ENCODE measurements at places on chromosomes 1 and 21.
A peak's percentile ranks its signal among the peaks of the same experiment; 100 is the strongest.

DNA sequence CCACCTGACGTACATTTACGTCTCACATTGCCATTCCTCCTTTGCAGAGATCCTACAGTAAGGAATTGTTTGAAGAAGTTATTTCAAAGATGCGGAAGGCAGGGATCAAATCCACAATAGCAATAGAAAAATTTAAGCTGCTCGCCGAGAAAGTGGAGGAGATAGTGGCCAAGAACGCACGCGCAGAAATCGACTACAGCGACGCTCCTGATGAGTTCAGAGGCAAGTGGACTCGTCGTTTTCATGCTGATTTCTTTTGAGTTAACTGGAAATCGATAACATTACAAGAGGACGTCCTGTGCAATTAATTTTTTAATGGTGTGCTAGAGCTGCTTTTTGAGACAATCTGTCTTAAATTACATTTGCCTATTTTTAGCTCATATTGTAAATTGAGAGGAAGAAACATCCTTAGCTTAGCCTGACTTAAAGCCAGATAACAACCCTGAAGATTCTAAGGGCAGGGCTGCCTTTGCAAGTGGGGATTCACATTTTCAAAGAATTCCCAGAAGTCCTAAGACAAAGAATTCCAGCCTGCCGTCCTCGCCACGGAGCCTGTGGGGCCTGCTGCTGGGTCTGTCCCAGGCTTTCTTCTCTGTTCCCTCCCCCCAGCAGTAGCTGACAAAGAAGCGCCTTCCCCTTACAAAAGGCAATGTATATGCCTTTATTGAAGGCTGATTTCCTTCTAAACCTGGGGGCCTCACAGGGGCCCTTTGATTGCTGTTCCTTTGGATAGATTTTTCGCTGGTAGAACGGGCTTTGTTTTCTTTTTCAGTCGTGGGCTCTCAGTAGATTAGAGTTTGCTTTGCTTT is 31.6 kb upstream of the KIF1B start:
- DNase-seq = no peak

DNA sequence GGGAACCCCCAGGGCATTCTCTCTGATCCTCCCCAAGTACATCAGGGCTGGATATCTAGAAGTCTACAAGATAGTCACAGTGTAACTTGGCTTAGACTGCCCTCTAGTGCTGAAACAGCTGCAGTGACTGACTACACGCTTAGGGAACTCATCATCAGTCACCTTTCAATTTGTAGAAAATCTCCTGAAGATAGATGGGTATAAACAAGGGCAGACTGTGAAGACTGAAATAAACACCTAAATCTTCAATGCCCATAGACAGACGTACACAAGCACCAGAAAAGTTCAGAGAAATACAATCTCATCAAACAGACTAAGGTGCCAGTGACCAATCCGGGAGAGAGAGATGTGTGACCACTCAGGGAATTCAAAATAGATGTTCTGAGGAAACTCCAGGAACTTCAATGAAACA is 46.6 kb downstream of the PACC1 start:
- peak; percentile 54 for DNase-seq

DNA sequence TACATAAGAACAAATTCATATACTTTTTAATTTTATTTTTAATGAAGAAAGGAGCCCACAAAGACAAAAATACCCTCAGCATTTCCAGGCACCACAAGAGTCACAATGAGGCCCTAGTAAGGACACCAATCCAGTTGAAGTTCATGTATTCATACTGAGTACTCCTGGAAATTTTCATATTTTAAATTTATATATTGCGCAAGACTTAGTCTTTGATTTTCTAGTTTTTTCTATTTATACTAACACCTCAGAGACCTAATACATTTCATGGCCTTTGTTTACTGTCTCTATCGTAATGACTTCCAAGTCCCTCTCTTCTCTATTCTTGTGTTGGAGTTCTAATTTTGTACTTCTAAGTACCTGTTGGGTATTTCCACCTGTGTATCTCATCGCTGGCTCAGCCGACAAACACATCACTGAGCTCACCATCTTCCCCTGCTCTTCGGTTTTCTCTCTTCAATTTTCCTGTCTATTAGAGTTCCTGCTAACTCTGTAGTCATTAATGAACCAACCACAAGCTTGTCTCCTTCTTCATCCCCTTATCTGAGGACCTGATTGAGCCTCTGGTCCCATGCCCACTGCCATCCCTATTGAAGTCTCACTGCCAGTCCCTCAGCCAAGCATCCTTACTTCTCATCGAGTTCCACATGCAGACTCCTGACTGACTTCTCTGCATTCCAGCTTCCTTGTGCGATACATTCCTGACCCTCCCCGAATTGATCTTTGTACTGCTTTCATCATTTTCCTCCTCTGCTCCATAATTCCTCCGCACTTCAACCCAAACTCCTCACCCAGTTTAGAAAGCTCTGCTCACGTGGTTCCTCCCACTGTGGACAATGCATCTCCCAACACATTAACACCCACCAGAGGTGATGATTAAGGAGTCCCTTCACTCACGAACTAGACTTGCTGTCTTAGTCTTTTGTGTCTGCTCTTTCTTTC is 17.3 kb upstream of the IRF2BP2 start:
- DNase-seq = no peak

DNA sequence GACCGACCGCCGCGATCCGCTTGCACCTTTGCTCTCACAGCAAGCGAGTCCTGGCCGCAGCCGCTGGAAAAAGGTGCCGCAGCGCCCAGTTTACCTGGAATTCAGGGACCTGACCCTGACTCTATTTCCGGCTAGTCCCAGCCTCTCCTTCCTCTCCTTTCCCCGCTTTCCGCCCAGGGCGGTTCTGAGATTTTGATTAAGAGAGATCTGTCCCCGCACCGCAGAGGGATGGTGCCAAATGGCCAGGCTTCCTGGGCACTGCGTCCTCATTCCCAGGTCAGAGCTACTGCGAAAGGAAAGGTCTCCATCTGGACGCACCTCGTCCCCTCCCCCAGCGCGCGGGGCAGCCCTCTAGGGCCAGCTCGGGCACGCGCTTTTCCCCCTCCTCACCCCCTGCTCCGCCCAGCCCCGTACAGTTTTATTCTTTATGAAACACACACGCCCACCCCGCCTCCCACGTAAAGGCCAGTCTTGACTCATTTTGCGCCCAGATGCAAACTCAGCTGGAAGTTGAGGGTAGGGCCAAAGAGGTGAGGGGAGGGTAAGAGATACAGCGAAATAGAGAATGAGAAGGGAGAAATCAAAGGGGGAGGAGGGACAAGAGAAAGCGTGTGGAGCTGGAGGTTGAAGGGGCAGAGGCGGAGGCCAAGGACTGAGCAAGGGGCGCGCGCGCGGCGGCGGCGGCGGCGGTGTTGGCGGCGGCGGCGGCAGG is 411.8 kb upstream of the ESRRG start:
- peak; percentile 38 for DNase-seq

- no peak for DNase-seq
These were observed 52.2 kb downstream of the RERE start for GRCh38 chr1:8765198-8765597.

GRCh38 chr1:85289207-85289847 is 12.9 kb upstream of the BCL10 start:
- DNase-seq = peak; percentile 99

GRCh38 chr1:202189918-202190715 is 3.5 kb upstream of the LGR6 start:
- DNase-seq = peak; percentile 45

DNA sequence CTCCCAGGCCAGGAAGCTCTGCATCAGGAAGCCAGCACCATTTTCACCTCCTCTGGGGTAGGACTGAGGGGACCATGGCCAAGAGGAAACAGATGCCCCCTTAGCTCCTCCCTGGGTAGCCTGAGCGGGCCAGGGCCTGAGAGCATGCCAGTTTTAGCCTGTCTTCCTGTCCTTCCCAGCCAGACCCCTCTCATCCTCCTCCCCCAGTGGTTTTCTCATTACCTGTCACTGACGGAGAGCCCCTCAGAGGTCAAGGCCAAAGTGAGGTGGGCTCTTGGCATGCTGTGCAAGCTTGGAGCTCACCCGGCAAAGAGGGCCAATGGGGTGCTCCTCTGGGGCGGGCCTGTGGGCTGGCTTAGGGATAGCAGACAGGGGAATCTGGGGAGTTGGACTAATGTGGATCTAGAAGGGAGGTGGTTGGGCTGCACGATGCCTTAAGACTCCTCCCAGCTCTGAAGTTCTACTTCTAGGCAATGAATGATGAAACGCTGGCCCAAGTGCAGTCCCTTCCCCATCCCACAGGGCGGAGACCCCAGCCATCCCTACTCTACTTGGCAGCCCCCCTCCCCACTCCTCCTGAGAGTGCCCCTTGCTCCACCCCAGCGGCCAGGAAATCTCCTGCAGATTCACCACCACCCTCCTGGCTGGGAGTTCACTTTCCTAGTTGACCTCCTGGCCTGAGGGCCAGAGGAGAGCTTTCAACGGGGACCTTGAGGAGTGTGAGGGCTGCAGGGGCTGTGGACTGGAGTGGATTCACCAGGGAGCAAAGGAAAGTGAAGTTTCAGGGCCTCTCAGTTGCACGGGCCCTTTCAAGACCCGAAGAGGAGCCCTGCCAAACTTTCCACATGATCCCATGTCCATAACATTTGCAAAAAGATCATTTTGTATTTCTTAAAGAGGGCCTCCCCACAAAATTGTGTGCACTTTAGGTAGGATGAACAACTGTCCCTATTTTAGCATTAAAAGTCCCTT is 9.4 kb upstream of the LMNA start:
- no peak for DNase-seq

DNA sequence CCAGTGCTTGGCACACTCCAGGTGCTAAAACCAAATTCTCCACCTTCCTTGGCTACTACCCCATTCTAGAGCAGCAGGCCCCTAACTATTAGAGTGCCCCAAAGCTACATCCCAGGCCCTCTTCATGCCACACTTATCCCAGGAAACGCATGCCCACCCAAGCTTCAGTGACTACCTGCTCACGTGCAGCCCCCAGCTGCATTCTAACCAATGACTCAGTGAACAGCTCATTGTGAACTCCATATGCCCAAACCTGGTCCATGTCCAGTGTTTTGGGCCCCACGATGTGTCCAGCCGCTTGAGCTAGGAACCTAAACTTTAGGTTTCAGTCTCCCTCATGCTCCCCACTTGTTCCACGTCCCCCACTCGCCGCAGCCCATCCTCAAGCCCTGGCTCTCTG is 41.5 kb downstream of the NKAIN1 start:
- no peak for DNase-seq

GRCh38 chr1:3061981-3062615 is 6.9 kb upstream of the PRDM16 start:
- no peak for DNase-seq

DNA sequence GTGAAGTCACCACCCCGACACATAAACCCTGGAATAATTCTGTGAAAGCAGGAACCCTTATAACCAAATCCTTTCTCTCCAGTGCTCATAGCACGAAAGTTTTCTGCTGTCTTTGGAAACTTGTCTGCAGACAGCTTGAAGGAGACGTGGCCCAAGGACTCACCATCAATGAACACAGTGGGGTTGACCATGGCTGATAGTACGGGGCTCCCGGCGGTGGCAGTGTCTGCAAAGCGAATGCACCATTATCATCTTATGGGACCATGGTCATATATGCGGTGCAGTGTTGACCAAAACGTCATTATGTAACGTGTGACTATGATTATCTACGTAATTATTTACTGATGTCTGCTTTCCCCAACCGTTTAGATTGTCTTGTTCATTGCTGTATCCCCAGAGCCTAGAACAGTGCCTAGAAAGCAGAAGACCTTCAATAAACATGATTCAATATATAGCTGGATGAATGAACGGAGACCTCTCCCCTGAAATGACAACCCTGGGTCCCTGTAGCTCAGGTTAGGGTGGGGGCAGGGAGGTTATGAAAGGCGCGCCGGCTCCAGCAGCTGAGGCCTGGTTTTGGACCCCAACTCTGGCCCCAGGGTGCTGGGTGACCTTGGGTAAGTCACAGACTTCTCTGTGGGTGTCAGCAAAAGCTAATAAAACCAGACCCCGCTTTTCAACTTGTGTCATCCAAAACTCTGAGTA is 128.4 kb upstream of the ZBTB40 start:
- no peak for DNase-seq

GRCh38 chr1:65401612-65402011 is 18.9 kb upstream of the LEPR start:
- DNase-seq = no peak

DNA sequence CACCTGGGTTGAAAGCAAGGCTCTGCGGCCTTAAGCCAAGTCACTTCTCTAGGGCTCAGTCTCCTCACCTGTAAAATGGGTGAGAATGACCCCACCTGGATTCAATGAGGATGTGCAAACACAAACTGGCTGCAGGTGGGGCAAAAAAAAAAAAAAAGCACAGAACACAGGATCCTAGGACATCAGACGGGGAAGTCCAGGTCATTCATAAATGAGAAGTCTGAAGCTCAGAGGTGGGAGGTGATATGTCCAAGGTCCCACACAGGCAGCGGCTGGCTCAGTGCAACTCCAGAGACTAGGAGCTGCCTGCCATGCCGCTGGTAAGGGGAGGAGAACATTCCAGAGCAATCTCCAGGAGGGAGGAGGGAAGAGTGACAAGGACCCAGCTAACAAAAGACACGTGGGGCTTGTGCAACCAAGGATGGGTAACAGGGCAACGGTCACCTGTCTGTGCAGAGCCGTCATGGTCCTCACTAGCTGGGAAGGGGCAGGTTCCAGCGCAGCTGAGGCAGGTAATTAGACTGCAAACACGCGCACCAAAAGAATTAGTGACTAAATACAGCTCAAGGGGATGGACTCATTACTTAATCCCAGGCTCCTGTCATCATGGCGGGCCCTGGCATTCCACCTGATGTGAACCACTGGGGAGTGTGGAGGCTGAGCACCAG is 19.5 kb downstream of the IFFO2 start:
- DNase-seq = peak; percentile 83

- no peak for DNase-seq
These were observed 378.9 kb downstream of the BRINP3 start for GRCh38 chr1:190098756-190099155.

GRCh38 chr1:158071138-158071537 is 77.7 kb downstream of the KIRREL1 start:
- DNase-seq = no peak

DNA sequence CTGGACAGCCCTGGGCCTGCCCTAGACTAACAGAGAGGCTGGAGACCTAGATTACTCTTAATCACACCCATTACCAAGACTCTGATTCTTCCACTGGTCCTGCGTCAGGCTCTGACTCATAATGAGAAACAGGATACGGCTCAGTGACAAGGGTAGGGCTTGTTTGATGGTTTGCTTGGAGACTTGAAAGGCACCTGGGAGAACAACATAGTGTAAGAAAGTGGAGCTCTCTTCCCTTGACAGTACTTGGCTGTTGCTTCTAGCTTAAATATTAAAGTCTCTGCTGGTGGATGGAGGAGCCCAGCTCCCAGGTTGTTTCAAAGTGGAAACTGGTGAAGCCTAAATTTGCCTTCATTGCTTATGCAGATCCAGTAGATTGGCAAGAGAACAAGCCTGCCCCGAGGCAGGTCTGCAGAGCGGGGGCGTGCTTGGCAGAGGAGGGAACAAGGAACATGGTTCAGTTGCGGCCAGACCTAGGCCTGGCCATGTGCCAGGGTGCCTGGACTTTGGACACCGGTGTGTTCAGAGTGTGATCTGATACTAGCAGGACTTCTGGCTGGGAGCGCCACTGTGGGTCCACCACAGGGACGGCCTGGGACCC is 480.6 kb downstream of the CAMTA1 start:
- peak; percentile 98 for DNase-seq

Measured in mammary epithelial cell (primary cell).